GM18507 (cell line): ENCODE measurements at places on chromosomes 11 and 22.

GRCh38 chr11:117197516-117198456 is 1.4 kb upstream of the TAGLN start:
- DNase-seq, result no peak

- no peak for DNase-seq
These were observed 17.9 kb downstream of the SWAP70 start for GRCh38 chr11:9681583-9682372.

GRCh38 chr11:130600616-130601015 is 152.2 kb downstream of the ADAMTS15 start:
- no peak for DNase-seq

DNA sequence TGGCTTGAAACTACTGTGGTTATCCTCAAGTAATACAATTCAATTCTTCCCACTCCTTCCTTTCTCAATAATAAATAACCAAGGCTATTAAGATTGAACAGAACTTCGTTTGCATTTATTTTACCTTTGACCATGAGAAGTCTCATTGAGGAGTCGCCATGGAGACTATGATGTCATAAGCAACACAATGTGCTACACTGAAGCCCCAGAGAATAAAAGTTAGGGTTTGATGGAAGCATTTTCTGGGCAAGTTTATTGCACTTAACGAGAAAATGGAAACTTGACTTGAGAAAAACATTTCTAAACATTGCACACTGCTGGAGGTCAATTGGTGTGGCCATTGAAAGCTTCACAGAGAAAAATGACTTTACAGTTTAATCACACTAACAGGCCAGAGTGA is 121.5 kb downstream of the FAM76B start:
- no peak for DNase-seq

GRCh38 chr11:119693253-119693815 is 35.7 kb downstream of the NECTIN1 start:
- DNase-seq, result no peak
